ENCODE measurements at places on chromosomes 2 and 18.

DNA sequence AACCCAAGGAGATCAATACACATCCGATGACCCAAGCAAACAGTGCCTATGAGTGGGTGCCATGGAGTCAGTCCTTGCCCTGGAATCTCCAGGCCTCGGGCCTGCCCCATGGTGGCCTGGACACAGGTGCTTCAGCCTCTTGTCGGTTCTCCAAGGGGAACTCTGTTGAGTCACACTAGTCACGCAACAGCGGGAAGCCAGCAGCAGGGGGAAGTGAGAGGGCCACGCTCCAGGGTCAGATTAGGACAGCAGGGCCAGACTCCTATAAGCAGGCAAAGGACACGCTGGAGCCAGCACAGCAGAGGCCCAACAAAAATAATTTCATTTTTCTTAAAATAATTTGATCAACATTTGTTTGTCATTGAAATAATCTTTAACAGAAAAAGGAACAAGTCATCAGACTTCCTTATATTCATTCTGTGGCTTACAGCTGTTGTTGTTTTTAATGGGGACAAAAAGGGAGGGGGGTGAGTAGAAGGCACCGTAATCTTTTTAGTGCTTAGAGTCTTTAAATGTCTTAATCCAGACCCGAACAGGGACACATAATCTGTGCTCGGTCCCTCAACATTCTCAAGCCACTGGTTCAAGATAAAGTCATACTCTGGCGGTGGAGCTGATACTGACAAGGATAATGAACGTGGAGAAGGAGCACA, 16.4 kb upstream of the ARMC9 start:
- DNase-seq: no peak

DNA sequence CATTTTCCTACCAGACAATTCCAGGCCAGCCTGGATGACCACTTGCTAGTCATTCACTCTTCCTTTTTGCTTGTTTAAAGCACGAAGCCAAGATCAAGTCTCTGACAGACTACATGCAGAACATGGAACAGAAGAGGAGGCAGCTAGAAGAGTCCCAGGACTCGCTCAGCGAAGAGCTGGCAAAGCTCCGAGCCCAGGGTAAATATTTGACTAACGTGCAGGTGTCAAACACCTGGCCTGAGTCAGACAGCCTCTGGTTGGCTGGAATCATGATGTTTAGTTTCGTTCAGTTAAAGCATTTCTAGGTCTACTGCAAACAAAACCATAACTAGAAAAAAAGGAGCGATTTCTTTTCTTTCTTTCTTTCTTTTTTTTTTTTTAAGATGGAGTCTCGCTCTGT, 44.2 kb upstream of the LYPD6B start:
- DNase-seq: no peak

DNA sequence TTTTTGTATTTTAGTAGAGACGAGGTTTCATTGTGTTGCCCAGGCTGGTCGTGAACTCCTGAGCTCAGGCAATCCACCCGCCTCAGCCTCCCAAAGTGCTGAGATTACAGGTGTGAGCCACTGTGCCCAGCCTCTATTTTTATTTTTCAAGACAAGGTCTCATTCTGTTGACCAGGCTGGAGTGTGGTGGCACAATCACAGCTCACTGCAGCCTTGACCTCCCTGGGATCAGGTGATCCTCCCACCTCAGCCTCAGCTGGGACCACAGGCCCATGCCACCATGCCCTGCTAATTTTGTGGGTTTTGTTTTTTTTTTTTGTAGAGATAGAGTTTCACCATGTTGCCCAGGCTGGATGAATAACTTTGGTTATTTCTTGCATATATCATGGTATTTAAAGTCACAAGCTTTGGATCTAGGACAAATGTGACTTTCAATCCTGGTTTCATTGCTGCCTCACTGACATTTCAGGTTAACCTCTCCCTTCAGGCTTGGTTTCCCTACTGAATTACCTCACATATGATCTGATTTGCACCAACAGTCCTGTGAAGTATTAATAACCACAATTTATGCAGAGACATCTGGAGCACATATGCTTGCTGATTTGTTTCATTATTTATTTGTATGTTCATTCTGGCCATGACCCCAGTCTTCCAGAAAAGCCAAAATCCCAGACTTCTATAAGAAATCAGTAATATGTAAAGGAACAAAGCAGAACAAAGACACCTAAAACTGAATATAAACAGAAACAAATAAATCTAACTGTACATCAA, 17.5 kb upstream of the RAB31 start:
- no peak for DNase-seq

- DNase-seq: no peak
Measured at GRCh38 chr2:51813247-51813646, 781.3 kb upstream of the NRXN1 start.

- DNase-seq: no peak
Measured at GRCh38 chr2:58709687-58710354, 468.7 kb upstream of the FANCL start.

DNA sequence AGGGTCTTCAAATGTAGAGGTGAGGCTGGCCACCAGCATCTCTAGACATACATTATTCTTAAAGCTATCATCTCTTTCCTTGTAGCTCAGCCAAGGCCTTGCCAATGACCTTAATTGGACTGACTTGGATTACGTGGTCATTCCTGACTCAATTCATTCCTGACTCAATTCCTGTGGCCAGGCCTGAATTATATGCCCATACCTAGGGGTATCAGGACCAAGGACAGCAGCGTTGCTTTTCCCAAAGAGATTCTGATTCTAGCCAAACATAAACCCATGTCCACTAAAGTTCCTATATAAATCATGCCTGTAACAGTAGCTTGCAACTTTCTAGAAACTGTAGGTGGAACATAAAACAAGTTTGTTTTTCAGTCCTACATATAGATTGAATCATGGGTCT, 231.7 kb downstream of the ARL6IP6 start:
- DNase-seq: no peak

DNA sequence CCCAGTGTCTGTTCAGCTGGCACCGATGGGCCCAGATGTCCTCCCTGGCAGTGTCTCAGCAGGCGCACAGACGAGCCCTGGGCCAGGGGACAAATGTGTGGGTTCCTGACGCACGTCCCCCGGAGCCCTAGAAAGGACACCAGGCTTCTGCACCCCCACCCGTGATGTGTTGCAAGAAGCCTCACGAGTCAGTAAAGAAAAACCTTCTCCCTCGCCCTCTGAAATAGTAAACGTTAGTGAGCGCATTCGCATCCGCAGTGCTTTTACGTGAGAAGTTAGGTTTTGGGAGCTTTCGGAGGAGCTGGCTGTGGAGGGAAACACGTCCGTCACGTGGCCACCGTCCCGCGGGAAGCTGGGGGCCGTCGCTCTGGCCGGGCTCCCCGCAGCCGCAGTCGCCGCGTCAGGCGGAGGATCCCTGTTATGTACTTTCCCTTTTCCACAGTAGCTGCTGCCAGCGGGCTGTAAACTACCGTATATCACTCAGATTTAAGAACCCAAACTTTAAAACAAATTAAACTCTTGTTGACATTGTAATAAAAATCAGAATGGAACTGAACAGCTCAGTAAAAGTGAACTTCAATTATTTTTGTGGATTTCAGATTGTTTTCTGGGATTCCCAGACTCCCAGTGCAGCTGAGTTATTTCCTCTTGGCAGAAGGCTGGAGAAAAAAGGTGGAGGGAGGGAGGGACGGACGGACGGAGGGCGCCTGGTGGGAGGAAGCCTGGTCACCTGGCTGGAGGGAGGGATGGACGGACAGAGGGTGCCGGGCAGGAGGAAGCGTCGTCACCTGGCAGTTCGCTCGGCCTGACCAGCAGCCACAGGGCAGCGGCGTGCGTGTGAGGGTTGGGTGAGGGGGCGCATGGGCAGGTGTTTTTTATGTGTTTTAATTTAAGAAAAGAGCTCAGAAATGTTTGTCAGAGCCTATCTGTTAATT, 112.1 kb downstream of the NFATC1 start:
- no peak for DNase-seq

DNA sequence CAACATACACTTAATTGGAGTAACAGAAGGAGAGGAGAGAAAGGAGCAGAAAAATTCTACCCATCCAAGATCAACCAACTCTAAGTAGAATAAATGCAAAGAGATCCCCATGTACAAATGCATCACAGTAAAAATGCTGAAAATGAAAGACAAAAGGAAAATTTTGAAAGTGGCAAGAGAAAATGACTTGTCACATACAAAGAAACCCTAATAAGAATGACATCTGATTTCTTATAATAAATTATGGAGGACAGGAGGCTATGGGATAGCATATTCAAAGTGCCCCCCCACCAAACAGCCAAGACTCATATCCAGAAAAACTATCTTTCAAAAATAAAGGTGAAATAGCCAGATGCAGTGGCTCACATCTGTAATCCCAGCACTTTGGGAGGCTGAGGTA, 22.2 kb upstream of the INPP4A start:
- DNase-seq: no peak

- no peak for DNase-seq
Measured at GRCh38 chr2:211396815-211397214, 840.4 kb downstream of the CPS1 start.

GRCh38 chr2:167264380-167264779, 376.1 kb downstream of the XIRP2 start:
- no peak for DNase-seq

- no peak for DNase-seq
Measured at GRCh38 chr18:1075322-1075721, 170.7 kb downstream of the ADCYAP1 start.

DNA sequence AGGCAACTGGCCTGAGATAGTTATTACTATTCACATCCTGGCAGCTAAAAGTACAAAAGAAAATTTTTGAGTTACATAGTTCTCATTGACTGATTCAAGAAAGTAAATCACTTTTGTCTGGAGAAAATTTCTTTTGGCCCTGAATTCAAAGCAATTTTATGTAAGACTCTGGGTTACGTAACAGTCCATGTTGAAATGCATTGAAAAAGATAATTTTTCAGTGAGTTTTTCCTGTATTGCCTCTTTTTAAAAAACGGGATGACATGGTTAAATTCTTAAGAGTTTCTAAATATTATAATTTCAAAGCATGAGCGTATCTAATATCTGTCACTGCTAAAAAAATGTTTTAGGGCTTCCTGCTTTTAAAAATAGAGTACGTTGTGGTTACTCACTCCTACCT, 72.7 kb downstream of the ANKRD12 start:
- DNase-seq: no peak

All from GM12891 (cell line).